Esophagus muscularis mucosa (tissue), 4 donors: ENCODE measurements at places on chromosomes 4 and X. TPM values are rescaled to one million over a fixed set of nuclear protein-coding genes. Genes with fewer than 3 reads are reported as not detected.

- no peak for DNase-seq
Measured at GRCh38 chr4:4349867-4350266, 37.0 kb upstream of the NSG1 start.

- no peak for DNase-seq
Measured at GRCh38 chr4:78889955-78890354, 49.3 kb downstream of the PAQR3 start.

DNA sequence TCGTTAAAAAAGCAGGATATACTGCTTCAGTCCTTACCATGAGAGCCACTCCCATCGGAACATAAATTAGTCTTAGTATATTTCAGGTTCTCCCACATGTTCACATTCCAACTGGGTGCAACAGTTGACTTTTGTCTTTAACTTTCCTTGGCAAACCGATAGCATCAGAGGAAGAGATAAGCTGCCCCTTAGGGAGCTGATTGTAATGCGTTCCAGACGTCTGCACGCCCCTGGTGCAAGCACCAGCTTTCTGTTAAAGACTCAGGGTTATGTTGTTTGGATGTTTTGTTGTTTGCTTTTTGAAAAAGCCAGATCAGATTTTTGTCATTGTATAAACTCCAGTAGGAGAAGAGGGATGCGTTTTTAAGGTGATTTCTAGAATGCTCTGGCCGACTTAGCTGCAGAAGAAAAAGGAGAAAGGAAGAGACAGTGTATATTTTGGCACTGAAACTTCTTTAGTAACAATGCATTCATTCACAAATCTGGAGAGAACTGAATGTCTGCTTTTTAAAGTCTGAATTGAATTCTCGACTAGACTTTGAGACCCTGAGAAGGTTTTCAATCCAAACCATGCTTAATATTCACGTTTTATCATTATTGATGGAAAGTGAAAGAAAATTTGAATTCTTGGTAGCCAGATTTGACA is 160.9 kb downstream of the CBR4 start:
- no peak for DNase-seq

DNA sequence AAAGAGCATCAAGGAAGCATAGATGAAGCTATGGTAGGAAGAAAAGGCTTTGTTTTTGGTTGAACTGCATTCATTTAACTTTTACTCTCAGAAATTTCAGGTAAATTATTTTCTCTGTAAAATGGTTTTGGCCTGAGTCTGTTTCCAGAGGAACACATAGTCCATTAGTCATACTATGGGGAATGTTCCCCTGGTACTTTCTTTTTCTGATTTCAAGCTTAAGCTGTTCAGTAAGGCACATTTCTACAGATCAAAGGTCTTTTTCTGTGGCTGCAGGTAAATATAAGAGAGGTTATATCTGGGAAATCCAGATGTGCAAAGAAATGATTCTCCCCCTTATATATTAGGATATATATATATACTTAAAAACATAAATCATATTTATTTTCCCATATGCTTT is 1744.4 kb upstream of the ADGRL3 start:
- DNase-seq: no peak

EPGN gene
- not detected for total RNA-seq

DNA sequence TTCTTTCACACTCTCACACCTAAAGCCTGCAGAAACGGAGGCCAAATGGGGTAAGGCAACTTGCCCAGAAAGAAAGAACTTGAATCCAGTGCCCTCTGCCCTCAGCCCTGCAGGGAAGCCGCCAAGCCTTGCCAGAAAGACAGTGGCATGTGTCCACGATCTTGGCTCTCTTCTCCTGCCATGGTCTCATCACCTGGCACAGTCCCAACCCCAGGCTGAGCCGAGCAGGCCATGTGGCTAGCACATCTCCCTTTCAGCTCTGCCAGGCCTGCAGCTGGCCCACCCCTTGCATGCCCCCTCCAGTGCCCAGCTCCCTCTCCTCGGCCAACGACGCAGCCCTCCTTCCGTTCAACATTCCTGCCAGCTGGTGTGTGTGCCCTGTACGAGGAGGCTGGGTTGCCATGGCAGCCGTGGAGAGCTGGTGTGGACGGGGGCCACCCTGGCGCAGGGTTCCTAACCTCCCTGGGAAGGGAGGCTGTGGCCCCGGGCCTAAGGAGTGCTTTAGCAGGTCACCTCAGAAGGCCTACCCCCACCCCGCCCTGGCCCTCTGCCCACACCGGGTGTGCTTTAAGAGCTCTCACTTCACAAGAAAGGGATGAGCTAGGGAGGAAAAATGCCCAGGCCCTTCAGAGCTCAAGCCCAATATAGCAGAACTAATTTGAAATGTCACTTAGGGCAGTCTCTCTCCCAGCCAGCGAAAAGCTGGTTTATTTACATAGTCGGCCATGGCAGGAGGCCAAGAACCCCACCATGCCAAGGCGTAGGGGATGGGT is 73.0 kb upstream of the PJA1 start:
- no peak for DNase-seq

DNA sequence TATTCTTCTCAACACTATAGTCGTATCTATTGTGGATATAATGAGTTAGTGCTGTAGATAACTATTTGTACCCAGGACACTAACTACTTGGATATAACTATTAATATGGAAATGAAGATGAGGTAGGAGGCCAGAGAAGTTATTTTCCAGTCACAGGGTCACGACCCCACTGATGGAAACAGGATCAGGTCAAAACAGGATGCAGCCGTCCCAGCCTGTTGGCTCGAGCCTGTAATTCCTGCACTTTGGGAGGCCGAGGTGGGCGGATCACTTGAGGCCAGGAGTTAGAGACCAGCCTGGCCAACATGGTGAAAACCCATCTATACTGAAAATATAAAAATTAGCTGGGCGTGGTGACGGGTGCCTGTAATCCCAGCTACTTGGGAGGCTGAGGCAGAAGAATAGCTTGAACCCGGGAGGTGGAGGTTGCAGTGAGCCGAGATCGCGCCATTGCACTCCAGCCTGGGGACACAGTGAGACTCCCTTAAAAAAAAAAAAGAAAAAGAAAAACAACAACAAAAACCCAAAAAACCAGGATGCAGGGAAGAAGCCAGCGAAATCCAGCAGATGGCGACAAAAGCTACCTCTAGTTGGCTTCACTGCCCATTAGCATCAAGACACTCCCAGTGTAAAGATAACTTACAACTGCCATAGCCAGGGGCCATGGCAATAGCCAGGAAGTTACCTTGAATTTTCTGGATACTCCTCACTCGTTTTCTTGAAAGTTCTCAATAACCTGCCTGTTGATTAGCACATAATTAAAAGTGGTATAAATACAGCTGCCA is 37.9 kb upstream of the NKAP start:
- no peak for DNase-seq

GRCh38 chrX:11309220-11309619 is 16.0 kb downstream of the AMELX start:
- no peak for DNase-seq

DNA sequence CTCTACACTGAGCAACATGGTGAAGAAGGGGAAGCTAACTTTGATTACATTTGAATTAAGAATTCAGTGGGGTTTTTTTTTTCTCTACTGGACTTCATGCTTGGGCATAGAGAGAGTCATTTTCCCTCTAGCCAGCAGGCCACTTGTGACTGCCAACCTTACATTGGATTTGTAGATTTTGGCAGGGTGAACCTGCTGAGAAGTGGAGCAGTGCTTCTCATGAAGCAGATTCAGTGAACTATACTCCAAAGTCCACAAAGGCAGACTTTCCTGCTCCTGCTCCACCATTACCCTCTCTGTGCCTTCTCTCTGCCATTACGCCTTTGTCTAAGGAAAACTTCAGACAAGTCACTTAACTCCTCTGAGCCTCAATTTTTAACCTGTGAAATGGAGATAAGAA is 69.9 kb downstream of the PAK3 start:
- no peak for DNase-seq

- DNase-seq: no peak
Measured at GRCh38 chrX:369563-370101, 17.1 kb downstream of the PPP2R3B start.

DNA sequence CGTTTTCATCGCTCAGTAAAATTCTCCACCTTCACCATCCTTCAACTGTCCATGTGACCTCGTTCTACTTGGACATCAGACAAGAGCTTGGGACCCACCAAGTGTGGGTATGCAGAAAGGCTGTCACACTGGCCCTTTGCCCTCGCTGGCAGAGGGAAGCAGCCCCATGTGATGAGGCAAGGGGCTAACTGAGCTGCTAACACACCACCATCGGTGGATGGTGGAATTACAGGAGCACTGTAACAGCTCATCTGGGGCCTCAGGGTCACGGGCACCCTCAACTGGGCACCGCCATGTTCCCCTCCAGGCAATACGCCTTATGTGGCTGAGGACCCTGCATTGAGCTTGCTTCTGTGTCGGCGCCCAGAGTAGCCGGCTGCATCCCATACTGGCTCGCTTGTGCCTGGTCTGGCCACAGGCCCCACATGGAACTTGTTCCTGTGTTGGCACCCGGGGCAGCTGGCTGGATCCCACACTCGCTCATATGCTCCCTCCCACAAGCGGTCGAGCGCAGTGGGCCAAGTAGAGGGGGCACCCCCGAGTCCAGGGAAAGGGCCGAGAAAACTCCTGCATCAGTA is 109.5 kb downstream of the TAB3 start:
- DNase-seq: no peak

DNA sequence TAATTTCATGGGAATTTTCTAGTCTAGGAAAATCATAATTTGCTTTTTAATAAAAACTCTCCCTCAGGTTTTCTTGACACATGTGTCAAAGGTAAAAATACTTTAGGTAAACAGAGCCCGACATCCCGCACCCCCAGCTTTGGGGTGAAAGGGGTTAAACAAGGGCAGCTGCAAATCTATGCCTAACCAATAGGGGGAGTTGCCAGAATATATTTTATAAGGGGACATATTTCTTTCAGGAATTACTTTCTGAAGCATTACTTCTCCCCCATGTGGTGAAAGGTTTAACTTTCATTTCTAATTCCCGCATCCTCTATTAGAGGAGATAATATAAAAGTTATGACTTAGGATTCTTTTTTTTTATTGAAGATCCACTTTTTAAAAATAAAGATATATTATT is 53.9 kb upstream of the HEPH start:
- no peak for DNase-seq

GRCh38 chr4:88820698-88821415 is 123.2 kb upstream of the NAP1L5 start:
- no peak for DNase-seq

BANK1 gene
- 0.83 TPM for total RNA-seq

GRCh38 chrX:56618323-56618722 is 54.9 kb downstream of the UBQLN2 start:
- no peak for DNase-seq

DNA sequence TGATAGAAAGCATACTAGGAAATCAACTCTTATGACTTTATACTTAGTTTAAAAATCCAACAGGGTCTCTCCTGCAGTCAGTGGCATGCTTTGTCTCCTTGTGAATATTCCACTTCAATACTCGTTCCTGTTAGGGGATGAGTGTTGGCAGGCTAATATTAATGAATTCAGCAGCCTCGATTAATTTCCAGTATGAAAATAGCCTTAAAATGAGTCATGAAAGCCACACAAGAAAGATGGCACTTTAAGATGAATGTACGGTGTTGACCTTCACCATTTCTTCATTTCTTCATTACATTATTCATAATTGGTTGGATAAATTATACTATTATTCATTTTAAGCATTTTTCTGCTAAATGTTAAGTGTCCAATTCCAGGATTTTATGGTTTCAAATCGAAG is 29.2 kb downstream of the GABRB1 start:
- no peak for DNase-seq

DNA sequence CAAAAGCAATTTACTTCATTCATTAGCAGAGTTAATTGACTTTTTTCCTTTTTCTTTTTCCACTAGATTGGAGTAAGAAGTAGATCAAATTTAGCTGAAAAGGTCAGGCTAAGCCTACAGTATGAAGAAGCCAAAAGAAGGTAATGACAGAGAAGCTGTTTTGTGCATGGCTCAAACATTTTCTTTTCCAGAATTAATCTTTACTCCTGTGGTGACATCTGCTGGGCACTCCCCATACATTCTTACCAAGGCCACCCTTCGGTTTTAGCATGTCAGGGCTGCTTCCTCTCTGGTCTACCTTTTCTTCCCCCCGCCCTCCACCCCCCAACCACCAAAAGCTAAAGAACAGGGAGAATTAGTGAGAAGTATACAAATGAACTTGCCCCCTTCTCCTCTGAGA is 70.2 kb downstream of the CLDN22 start:
- DNase-seq: no peak

DHX15 gene
- 86.8 TPM for total RNA-seq

DNA sequence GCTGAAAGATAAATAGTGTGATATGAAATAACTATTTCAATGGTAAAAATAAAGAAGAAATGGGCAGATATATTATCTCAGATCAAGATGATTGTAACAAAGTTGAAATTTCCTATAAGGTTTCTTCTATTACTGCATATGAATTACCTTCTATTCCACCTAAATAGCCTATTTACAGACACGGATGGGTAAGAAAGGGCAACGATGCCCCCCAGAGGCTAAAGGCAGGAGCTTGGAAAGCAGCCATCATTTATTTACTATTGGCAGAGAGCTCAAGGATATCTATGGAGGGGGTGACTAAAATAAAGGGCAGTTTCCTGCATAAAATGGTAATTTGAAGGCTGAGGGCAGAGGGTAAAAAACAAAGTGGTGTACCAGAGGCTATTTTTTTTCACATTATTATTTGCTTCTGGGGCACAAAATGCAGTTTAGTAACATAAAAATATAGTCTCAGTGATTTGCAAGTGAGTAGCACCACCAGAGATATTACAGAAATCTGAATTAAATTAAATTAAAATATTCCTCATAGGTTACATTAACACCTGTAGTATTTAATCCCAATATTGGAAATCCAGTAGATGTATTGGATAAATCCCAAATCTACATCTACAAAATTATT is 123.1 kb downstream of the BTC start:
- DNase-seq: no peak

- DNase-seq: no peak
Measured at GRCh38 chrX:22690116-22690515, 309.6 kb upstream of the DDX53 start.

GRCh38 chr4:156975686-156976085 is 4.1 kb upstream of the PDGFC start:
- DNase-seq: no peak

TRIM75 gene
- not detected for total RNA-seq

GRCh38 chr4:47413521-47413920 is 50.0 kb downstream of the COMMD8 start:
- DNase-seq: no peak

ASB9 gene
- total RNA-seq: 2.7 TPM

GRCh38 chrX:125402807-125403206 is 83.1 kb downstream of the TEX13C start:
- no peak for DNase-seq

DNA sequence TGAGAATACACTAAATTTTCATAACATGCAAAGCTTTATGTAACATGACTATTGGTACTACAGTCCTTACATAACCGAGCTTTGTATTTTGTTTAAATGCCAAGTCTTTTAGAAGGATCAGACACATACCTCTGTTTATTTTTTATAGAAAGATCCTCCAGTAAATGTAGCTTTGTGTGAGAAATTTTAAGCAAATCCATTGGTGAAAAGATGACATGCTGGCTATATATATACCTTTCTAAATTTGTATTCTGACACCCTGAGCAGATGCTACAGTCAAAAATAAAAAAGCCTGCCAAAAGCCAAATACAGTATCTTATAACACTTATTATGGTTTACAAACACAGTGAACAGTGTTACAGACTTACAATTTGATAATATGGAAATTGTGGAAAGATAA is at the start of gene YIPF7:
Gene YIPF7 (minus strand): TSS at position 201 of the 400 bp plus-strand sequence. CDS start 1,525 bp downstream, outside the sequence.
- DNase-seq: no peak

- no peak for DNase-seq
Measured at GRCh38 chr4:176970853-176971252, 178.1 kb upstream of the VEGFC start.

TMSB4X gene
- total RNA-seq: 3,144 TPM

GRCh38 chr4:48939785-48940184 is 33.2 kb upstream of the OCIAD2 start:
- no peak for DNase-seq
